Posterior cingulate gyrus (tissue), 11 donors: ENCODE measurements at places on chromosomes 7 and 10.
A peak's percentile ranks its signal among the peaks of the same experiment; 100 is the strongest.

DNA sequence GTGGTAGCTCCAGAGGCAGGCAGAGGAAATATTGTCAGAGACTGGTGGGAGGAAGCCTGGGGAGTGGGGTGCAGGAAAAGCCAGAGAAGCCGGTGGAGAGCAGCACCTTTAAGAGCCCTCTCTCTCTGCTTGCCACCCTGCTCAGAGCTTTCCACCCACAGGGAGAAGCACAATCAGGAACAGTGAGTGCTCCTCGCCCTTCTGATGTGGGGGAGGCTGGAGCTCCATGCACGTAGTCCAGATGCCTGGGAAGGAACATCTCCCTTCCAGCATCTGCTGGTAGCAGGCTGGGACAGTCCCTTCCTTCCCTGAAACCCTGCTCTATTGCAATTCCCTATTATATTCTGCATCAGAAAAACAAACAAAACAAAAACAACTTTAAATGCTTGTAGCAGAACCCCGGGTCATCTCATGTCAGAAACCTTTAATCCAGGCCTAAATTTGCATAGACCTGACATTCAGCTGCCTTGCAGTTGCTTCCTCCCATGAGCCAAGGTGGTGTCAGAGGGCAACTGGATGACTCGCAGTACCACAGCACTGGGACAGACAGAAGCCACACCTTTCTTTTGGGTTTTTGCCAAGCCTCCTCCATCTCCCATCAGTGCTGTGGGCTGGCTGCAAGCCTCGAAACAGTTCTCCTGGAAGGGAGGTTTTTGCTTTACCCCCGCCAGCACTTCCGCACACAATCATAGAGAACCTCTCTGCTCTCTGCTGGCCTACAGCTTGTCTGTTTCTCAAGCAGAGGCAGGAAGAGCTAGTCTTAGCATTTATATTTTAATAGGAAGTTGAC lies 13.1 kb downstream of the AVPI1 start:
- no peak for DNase-seq

- DNase-seq, result no peak
These were observed 35.2 kb upstream of the LYZL1 start for GRCh38 chr10:29253690-29254029.

- no peak for DNase-seq
These were observed at the start of gene TMEM184A for GRCh38 chr7:1555813-1556543. Gene TMEM184A (minus strand): TSS chr7:1556205. CDS start chr7:1555484, 721 bp downstream.

- DNase-seq, result no peak
These were observed 13.9 kb downstream of the CHAT start for GRCh38 chr10:49627644-49628247.

- peak; percentile 56 for DNase-seq
These were observed 1067.5 kb downstream of the NRG3 start for GRCh38 chr10:82942286-82943099.

DNA sequence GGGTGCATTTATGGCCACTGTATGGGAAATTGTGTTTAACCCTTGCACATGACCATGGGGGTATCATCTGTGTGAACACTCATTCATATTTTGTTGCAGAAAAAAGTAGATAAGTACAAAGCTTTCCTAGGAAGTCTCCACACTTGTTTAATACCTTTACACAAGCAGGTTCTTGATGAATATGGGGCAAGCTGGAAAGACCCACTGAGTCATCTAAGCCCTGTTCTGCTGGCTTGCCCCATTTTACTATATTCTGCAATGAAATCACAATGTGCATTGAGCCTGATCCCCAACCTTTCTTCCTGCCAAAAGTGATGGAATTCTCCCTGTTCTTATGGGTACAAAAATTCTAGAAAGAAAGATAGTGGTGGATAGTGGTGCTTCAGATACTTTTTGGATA lies 99.8 kb downstream of the CCDC71L start:
- DNase-seq, result no peak

DNA sequence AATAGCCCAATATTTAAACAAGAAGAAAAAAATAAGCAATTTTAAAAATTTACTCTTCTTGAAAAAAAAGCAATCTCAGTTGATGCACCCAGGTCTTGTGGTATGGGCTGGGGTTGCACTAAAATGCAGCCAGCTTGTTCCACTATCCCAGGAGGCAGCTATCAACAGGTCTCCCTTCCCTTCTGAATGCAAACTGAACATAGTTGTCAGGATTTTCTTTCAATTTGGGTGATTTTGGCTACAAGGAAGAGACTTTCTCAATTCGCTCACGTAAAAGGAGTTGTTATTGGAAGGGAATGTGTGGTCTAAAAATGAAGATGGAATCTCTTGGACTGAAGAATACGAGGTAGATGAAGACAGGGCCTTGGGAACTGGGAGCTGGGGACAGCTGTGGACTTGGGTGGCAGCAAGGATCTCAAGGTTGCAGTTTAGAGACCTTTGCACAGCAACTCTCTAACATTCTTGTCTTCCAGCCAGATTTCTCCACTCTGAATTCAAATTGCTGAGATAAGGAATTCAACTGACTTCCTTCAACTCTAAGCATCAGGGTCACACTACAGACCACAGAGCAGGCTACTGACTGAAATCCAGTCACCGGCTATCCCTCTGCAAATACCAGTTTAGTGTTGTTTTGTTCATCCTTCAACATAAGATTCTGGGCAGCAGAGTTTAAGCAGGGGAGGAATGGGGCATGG lies 3.1 kb upstream of the TMEM26 start:
- no peak for DNase-seq

DNA sequence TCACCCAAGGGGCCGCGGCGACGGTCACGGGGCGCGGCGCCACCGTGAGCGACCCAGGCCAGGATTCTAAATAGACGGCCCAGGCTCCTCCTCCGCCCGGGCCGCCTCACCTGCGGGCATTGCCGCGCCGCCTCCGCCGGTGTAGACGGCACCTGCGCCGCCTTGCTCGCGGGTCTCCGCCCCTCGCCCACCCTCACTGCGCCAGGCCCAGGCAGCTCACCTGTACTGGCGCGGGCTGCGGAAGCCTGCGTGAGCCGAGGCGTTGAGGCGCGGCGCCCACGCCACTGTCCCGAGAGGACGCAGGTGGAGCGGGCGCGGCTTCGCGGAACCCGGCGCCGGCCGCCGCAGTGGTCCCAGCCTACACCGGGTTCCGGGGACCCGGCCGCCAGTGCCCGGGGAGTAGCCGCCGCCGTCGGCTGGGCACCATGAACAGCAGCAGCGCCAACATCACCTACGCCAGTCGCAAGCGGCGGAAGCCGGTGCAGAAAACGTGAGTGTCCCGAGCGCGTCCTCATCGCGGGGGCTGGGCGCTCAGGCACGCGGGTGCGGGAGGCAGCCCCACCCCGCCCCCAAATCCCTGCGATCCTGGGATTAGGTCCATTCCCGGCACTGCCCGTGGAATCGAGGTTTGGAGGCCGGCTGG lies 509 bp downstream of the AHR start:
- DNase-seq, result peak; percentile 22

DNA sequence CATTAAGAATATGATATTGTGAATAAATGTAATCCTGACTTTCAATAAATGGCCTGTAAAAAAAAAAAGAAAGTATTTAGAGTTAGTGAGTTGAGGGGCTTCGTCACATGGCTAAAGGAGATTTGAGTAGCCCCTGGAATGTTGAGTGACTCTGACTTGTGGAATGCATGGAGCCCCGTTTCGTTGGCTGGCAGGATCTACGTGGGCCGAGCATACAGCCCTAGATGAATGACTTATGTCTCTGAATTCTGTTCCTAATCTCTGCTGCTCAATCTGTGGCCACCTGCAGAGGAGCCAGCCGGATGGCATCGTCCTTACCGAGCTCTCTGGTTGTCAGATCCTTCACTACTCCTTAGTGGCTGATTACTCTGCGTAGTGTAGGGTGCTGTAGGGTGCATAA lies 155.7 kb downstream of the MGMT start:
- DNase-seq, result no peak

- DNase-seq, result no peak
These were observed 186.5 kb downstream of the ELMO1 start for GRCh38 chr7:37262181-37262580.

- no peak for DNase-seq
These were observed 792.9 kb upstream of the GHITM start for GRCh38 chr10:83346266-83346910.

- no peak for DNase-seq
These were observed 174.4 kb upstream of the LYZL2 start for GRCh38 chr10:30803892-30804322.
